ENCODE measurements at places on chromosomes 7 and 10.
A peak's percentile ranks its signal among the peaks of the same experiment; 100 is the strongest.

DNA sequence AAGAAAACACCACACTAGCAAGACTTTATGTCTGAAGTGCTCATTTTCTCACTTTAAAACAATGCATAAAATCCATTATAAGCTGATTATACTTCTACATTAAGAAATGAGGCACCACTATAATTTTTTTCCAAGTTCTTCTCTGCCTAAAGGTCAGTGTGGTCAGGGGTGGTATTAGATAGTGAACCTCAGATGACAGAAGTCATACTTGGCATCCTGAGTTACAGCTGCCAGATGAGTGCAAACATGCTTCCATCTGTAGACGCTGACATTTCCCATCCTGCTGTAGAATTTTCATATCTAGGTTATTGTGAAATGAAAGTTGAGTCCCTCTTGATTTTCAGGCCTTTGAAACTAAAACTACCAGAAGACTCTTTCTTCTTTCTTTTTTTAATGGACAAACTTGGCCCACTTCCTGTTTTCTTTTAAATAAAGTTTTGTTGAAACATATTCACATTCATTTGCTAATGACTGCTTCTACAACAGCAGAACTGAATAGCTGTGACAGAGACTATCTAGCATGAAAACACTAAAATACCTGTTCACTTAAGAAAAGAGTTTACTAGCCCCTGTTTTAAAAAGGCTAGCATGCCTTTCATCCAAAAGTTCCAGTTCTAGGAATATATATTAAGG is 900.8 kb downstream of the XPNPEP1 start:
- DNase-seq, result no peak

DNA sequence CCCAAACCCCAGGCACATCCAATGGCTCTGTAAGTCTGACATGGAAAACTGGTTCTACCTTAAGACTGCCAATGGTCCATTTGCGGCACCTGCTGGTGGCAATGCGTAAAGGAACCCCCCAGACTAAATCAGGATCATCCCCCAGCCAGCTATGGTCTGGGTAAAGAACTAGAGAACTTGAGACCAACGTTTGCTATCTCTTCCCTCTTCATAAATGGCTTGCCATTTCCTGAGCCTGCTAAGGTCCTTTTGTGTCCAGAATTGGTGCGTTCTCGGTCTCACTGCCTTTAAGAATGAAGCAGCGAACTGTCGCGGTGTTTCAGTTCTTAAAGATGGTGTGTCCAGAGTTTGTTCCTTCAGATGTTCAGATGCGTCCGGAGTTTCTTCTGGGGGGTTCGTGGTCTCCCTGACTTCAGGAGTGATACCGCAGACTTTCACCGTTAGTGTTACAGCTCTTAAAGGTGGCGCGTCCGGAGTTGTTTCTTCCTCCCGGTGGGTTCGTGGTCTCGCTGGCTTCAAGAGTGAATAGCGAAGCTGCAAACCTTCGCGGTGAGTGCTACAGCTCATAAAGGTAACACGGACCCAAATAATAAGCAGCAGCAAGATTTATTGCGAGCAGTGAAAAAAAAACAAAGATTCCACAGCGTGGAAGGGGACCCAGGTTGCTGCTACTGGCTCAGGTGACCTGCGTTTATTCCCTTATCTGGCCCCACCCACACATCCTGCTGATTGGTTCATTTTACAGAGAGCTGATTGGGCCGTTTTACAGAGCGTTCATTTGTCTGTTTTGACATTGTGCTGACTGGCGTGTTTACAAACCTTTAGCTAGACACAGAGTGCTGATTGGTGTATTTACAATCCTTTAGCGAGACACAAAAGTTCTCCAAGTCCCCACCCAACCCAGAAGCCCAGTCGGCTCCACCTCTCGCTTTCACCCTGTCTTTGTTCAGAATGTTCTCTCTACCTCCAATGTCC is 95.4 kb downstream of the ELMO1 start:
- no peak for DNase-seq

DNA sequence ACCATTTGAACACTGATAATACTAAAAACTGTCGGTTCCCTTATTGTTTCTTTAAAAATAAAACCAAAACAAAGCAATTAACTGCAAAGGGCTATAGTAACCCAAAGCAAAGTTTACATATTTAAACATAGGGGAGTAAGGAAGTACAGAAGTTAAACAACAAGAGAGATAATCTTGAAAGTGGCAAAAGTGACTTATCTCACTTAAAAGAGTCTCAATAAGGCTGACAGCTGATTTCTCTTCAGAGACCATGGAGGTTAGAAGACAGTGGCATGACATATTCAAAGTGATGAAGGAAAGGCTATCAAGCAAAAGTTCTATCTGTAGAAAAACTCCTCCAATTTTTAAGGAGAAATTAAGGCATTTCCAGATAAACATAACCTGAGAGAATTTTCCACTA is 233.5 kb upstream of the HDAC9 start:
- no peak for DNase-seq

DNA sequence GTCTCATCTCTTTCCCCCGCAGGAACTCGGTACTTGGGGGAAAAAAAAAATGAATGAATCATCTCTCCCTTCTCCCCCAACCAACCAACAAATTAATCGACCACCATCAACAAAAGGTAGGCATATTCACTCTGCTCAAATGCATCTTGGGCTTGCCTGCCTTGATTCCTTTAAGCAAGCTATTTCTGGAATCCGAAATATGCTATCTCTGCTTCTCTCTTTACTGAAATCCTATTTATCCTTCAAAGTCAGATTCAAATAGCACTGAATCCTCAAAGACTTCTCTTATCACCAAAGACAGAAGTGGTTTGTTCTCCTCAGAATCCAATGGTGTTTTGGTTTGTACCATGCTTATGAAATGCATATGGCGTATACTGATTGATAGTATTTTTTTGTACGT is 49.6 kb upstream of the TPK1 start:
- no peak for DNase-seq

DNA sequence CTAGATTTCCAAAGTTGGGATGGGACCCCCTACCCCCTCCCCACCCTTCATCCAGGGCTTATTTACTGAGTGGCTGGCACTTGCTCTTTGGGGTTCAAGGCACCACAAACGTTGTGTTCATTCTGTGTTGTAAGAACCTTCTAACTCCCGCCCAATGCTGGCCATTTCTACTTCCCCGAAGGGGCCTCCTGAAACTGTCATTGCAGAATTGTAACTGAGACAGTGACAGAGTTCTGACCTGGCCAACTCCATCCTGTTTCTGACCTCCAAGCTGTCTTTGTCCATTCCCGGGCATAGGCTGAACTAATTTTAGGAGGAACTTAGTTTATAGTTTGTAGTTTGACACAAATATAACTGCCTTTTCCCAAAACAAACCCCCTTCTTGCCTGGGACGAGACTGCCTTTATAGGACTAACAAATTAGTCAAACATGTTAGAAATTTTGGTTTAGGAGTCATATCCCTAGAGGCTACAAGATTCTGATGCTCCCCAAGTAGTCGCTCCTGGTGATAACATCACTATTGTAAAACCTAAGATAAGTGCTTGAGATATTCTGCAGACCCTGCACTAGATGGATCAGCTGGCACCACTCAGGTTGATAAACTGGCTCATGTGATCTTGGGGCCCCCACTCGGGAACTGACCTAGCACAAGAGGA is 34.8 kb upstream of the ZMIZ2 start:
- no peak for DNase-seq

DNA sequence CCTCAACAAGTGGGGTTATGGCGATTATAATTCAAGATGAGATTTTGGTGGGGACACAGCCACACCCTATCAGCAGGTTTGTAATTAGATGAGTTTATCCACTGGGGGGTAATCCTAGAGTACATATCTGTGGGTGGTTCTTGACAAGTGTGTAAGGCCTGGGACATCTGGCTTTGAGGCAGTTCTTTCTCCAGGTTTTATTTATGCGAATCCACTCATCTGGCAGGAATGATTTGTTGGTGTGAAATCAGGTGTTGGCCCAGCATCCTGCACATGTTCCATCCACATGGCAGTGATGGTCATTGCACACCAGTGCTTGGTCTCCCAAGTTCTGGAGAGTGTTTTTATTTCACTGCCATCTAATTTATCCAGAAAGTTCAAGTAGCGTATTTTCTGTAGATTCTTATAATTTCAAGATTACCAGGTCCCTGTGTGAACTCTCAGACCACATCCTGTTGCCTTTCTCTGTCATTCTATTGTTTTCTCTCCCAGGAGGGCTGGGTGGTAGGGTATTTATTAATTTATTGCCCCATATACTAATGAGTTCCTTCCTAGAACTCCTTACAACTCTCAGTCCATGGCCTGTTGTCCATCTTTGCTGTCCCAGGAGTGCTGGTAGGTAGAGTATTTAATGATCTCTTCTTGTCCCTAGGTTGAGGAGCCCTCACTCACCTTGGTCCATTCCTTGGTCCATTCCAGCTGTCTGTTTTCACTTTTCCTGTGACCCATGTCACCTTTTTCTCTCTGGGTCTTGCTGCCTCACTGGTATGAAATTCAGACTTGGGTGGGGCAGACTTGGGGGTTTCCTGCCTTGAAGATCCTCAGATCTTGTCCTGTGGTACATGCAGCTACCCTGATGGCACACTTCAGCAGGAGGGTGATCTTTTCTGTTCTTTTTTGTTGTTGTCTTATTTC is 10.4 kb downstream of the RALA start:
- no peak for DNase-seq

GRCh38 chr7:116512520-116513188 is 12.2 kb upstream of the CAV1 start:
- peak; percentile 75 for DNase-seq

DNA sequence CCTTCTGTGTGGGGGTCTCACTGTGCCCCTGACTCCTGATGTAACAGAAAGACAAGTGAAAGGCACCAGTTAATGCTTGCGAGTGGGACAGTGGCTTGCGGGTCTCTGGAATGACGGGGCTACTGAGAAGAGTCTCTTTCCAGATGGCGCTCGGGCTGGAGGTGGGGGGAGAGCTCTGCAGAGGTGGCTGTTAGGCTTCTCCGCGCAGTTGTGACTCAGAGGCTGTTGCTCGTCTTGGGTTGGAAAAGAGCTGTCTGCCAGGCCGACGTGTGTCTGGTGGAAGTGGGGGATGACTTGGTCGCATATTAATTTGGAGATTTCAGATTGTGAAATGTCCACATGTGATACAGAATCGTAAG is 27.9 kb upstream of the SH2B2 start:
- DNase-seq, result no peak

DNA sequence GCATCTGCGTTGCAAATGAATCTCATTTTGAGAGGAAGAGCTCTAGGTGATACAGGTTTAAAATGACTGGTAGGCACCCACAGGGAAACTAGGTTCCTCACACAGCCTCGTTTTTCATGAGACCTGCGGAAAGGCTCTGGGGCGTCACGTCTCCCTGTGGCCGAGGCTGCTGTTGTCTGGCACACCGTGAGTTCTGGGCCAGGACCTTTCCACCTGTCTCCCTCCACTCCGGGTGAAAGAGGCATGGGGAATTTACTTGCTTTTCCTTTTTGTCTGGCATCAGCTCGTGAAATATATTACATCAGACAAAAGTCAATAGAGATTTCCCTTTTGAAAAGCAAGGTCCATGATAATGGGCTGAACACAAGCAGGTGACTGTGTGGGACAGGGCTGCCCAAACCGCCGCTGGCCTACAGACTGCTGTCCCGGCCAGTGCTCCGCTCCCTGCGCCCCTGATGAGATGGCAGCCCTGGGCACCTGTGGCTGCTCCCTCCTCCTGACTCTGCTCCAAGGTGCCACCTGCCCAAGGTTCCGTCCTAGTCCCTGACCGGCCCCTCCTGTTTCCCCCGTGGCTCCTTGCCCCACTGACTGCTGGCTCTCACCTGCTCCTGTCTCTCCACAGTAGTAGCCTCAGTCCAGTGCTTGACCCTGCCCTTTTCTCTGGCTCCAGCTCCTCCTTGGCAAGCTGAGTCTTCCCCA is 109.6 kb downstream of the NKX6-2 start:
- no peak for DNase-seq
